ENCODE measurements at places on chromosomes 2 and 18. TPM values are rescaled to one million over a fixed set of nuclear protein-coding genes. Genes with fewer than 3 reads are reported as not detected.

GRCh38 chr18:12567849-12568248, 90.1 kb downstream of the SPIRE1 start:
- no peak overlapping the region for H3K4me3 ChIP-seq
- no peak for DNase-seq
- H3K36me3 ChIP-seq: no peaks in the 10 kb centered on the region
- H3K4me1 ChIP-seq: peaks cover 14% of the 10 kb centered on the region
- H3K27ac ChIP-seq: no peak overlapping the region

The TXNDC2 gene
- 0.14 TPM for total RNA-seq

GRCh38 chr2:218400167-218400929, 680 bp downstream of the CTDSP1 start:
- DNase-seq: no peak
- H3K27ac ChIP-seq: peak overlapping the region; percentile 93
- peaks cover 4% of the 10 kb centered on the region for H3K36me3 ChIP-seq
- H3K4me3 ChIP-seq: peak overlapping the region; percentile 98
- no peaks in the 10 kb centered on the region for H3K27me3 ChIP-seq

- H3K4me3 ChIP-seq: peak overlapping the region; percentile 57
- no peaks in the 10 kb centered on the region for H3K27me3 ChIP-seq
- peaks cover 51% of the 10 kb centered on the region for H3K4me1 ChIP-seq
- peaks cover 8% of the 10 kb centered on the region for H3K36me3 ChIP-seq
Measured at GRCh38 chr2:55875434-55876135, 48.0 kb downstream of the EFEMP1 start.

The SPAG16 gene
- 13.9 TPM for total RNA-seq

DNA sequence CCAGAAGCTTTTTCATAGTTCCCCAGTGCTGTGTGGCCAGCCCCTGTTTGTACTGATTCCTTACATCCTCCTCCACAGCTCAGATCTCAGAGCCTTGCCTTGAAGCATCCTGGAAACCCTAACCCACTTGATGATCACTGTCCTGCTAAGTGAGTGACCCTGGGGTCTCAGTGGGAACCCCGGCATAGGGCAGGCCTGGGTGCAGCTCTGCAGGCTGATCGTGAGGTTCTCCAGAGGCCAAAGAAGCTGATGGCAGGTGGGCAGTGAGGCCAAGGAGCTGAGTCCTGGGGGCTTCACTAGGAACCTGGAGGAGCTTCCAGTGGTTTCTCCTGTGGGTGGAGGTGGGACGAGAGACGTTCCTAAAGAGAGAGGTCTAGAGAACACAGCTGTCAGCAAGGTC, 47.4 kb upstream of the BIN1 start:
- H3K4me3 ChIP-seq: no peak overlapping the region
- H3K27me3 ChIP-seq: peaks cover 2% of the 10 kb centered on the region
- no peaks in the 10 kb centered on the region for H3K36me3 ChIP-seq
- no peak overlapping the region for H3K27ac ChIP-seq
- peaks cover 42% of the 10 kb centered on the region for H3K4me1 ChIP-seq
- DNase-seq: no peak

DNA sequence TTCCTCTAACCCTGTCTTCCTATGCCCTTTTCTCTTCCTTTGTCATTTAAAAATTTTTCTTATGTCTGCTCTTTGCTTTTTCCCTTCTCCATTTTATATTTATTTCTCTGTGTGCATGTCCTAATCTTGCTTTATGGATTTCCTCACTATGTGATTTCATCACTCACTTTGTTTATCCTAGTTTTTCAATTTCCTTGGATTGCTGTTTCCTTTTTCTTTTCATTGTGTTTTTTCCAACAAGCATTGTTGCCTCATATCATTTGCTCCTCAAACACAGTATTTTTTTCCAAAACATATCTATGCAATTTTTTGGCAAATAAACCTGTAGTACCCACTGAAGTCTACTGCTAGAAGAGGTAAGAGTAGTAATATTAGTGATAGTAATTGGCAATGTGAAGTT, 67.4 kb upstream of the PNPT1 start:
- H3K4me1 ChIP-seq: peaks cover 31% of the 10 kb centered on the region
- no peak for DNase-seq
- H3K36me3 ChIP-seq: no peaks in the 10 kb centered on the region
- no peak overlapping the region for H3K4me3 ChIP-seq

- H3K27me3 ChIP-seq: no peaks in the 10 kb centered on the region
- H3K27ac ChIP-seq: no peak overlapping the region
- H3K4me1 ChIP-seq: no peaks in the 10 kb centered on the region
Measured at GRCh38 chr18:4357579-4357978, 97.5 kb downstream of the DLGAP1 start.

DNA sequence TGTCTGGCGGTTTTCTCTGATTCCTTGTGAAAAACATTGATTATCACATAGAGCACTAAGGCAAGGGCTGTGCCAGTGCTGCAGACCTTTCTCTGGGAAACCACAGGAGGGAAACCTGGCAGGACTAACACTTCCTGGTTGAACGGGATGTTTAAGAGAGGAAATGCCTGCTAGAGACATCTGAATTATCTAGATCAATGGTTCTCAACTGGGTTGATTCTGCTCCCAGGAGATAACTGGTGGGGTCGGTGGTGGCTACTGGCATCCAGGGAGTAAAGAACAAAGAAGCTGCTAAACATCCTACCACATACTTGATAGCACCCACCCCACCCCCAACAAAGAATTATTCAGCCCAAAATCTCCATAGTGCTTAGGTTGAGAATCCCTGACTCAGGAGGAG, 37.5 kb downstream of the DDX18 start:
- peaks cover 33% of the 10 kb centered on the region for H3K4me1 ChIP-seq
- peaks cover 11% of the 10 kb centered on the region for H3K27me3 ChIP-seq
- no peak for DNase-seq
- H3K36me3 ChIP-seq: 0 out of 2 replicates have a peak, but pooled peaks cover 4% of the 10 kb centered on the region

DNA sequence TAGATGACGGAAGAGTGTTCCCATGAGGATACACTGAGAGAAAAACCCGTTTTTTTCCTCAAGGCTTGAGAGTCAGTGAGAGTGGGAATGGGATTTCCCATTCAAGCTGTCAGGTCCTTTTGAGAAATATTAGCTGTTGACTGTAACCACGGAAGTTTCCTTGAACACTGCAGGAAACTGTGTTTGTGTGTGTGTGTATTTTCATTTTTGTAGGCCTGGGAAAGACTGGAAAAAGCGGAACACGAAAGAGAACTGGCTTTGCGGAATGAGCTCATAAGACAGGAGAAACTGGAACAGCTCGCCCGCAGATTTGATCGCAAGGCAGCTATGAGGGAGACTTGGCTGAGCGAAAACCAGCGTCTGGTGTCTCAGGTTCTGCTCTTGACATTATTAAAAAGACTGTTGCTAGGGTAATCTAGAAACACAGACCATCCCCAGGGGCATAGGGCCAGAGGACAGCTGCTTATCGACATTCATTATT, 98.8 kb upstream of the EML6 start:
- H3K4me1 ChIP-seq: no peaks in the 10 kb centered on the region
- peaks cover 5% of the 10 kb centered on the region for H3K27me3 ChIP-seq
- no peak overlapping the region for H3K27ac ChIP-seq
- H3K36me3 ChIP-seq: peaks cover 73% of the 10 kb centered on the region
- no peak overlapping the region for H3K4me3 ChIP-seq

The RPRM gene
- total RNA-seq: not detected

- H3K36me3 ChIP-seq: no peaks in the 10 kb centered on the region
- H3K27ac ChIP-seq: no peak overlapping the region
- no peak for DNase-seq
- no peaks in the 10 kb centered on the region for H3K4me1 ChIP-seq
Measured at GRCh38 chr2:197196541-197197180, 113.9 kb downstream of the ANKRD44 start.

DNA sequence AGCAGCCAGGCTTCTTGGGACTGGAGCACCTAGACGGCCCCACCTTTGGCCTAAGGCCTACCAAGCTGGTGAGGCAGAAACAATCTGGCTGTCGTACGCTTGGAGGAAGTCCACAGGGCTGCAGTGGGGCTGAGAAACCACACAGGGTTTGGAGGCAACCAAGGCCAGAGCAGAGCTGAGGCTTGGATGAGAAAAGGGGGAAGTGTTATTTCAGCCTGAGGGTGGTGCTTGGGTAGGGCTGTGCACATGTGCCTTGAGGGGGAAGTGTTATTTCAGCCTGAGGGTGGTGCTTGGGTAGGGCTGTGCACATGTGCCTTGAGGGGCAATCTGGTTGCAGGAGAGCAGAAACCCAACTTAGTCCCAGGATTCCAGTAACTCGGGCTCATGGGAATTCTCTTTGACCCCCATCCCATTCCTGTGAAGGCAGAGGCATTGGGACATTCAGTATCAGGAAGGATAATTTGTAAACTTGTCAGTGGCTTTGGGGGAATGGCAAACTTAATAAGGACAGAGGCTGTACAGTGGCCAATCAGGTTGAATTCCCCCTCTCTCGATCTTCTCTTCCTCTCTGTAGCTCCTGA, 971 bp upstream of the FBXO41 start:
- no peak overlapping the region for H3K27ac ChIP-seq
- no peak for DNase-seq
- 0 out of 2 replicates have a peak, but pooled peaks cover 4% of the 10 kb centered on the region for H3K36me3 ChIP-seq

The PPM1G gene
- total RNA-seq: 88.4 TPM

The RAMP1 gene
- total RNA-seq: 0.69 TPM

GRCh38 chr18:46152436-46152807, 48.2 kb downstream of the HAUS1 start:
- H3K36me3 ChIP-seq: peaks cover 5% of the 10 kb centered on the region
- peak; percentile 81 for DNase-seq
- peaks cover 65% of the 10 kb centered on the region for H3K4me1 ChIP-seq

DNA sequence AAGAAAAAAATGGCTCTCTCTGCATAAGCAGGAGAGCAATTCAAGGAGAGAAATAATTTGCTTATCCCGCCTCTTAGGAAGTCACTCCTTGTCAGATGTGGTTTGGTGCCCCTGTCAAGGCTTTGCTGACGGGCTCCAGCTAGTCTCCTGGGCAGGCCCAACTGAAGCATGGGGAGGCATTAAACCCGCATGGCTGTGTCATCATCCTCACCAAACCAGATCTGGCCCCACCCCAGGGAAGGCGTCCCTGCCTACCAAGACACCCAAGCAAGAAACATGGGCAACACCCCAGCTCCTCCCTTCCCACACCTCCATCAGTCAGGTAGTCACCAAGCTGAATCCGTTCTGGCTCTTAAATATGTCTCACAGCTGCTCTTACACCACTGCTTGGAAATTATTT, 108.0 kb downstream of the SGPP2 start:
- H3K27ac ChIP-seq: no peak overlapping the region
- H3K4me1 ChIP-seq: no peaks in the 10 kb centered on the region
- H3K27me3 ChIP-seq: peaks cover 3% of the 10 kb centered on the region
- H3K36me3 ChIP-seq: no peaks in the 10 kb centered on the region
- no peak overlapping the region for H3K4me3 ChIP-seq

- no peaks in the 10 kb centered on the region for H3K27me3 ChIP-seq
- no peak overlapping the region for H3K4me3 ChIP-seq
Measured at GRCh38 chr2:204705243-204705932, 160.1 kb downstream of the PARD3B start.

DNA sequence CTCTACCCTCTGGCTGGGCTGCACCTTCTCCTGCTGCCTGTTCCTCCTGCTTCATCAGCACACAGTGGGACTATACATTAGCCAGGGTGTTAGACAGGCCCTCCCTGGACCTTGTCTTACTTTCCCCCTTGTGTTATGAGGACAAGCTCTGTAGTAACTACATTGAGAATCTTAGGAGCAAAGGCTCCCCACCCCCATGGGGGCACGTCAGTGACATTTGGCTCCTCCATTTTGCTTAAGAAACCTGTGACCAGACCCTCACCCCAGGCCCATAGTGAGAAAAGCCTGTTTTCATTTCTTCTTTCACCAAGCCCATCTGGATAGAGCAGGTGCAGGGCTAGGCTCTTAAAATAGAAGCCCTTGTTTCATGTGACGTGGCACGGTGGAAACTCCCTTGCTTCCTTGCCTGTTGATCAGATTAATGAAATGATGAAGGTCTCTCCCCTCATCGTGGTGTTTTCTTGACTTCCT, 146.7 kb downstream of the RPIA start:
- DNase-seq: no peak
- H3K36me3 ChIP-seq: no peaks in the 10 kb centered on the region
- no peak overlapping the region for H3K4me3 ChIP-seq
- H3K27ac ChIP-seq: no peak overlapping the region

DNA sequence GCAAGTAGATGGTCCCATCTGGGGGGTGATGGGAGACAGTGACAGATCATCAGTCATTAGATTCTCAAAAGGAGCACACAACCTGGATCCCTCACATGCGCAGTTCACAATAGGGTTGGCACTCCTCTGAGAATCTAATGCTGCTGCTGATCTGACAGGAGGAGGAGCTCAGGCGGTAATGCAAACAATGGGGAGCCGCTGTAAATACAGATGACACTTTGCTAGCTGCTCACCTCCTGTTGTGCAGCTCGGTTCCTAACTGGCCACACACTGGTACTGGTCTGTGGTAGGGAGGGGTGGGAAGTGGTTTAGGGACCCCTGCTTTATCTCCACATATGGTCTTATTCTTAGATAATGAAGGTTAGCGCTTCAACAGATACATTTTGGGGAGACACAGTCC, 506.6 kb downstream of the PLCL1 start:
- H3K36me3 ChIP-seq: no peaks in the 10 kb centered on the region
- no peak overlapping the region for H3K27ac ChIP-seq
- no peaks in the 10 kb centered on the region for H3K4me1 ChIP-seq
- peaks cover 8% of the 10 kb centered on the region for H3K27me3 ChIP-seq
- no peak for DNase-seq

DNA sequence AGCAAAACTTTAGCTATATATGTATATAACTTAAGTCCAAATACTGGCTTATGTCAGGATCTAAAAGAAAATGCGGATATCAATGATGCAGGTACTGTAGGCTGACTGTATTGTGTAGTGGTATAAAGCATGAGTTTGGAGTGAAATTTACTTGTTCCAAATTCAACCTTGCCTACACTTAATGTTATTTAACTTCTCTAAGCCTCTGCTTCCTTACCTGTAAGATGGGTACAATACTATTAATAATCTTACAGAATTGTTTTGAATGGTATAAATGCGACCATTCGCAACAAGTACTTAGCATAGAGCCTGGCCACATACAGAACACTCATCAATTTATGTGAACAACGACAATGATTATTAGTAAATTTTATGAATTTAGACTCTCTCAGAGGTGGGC, 62.4 kb downstream of the SPRED2 start:
- no peak overlapping the region for H3K27ac ChIP-seq
- no peak overlapping the region for H3K4me3 ChIP-seq
- H3K4me1 ChIP-seq: peaks cover 91% of the 10 kb centered on the region
- H3K27me3 ChIP-seq: no peaks in the 10 kb centered on the region
- peaks cover 7% of the 10 kb centered on the region for H3K36me3 ChIP-seq

The ASIC4 gene
- total RNA-seq: 0.08 TPM

The TWIST2 gene
- total RNA-seq: 126 TPM

The STK16 gene
- total RNA-seq: 31.3 TPM

- H3K4me1 ChIP-seq: no peaks in the 10 kb centered on the region
- no peaks in the 10 kb centered on the region for H3K27me3 ChIP-seq
- DNase-seq: no peak
- H3K27ac ChIP-seq: no peak overlapping the region
- H3K36me3 ChIP-seq: no peaks in the 10 kb centered on the region
Measured at GRCh38 chr2:65918760-65919187, 486.4 kb upstream of the SPRED2 start.

The LAMA3 gene
- 0.60 TPM for total RNA-seq
